Stimulated activated CD8-positive, alpha-beta memory T cell treated with anti-CD3 and anti-CD28 coated beads, Interleukin-15, amount 100 ng/mL, for 4 hours (primary cell): ENCODE measurements at places on chromosomes 2 and 18.

GRCh38 chr2:10783421-10783820, 29.2 kb downstream of the PDIA6 start:
- no peak for DNase-seq

GRCh38 chr2:36461039-36461681, 105.6 kb downstream of the CRIM1 start:
- DNase-seq, result no peak

DNA sequence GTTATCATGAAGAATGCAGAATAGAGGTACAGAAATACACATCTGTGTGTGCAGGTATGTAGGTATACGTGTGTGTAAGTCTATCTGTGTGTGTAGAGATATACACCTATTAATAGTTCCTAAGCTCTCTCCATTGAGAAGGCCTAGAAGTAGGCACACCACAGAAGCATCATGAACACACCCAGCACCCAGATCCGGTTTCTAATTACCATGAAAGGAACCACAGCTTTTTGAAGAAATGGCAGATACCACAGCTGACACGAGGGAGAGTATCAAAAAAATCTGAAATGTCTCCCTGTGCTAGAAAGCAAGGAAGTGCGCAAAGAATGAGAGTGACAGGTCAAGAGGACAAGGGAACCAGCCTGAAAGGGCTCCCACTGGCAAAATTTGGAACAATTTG, 27.7 kb upstream of the AP1S3 start:
- no peak for DNase-seq

GRCh38 chr2:238973038-238973739, 125.3 kb downstream of the TWIST2 start:
- no peak for DNase-seq

GRCh38 chr2:157307021-157307420, 18.6 kb downstream of the ERMN start:
- DNase-seq, result no peak

- no peak for DNase-seq
Observed at GRCh38 chr2:211407076-211407475, 850.7 kb downstream of the CPS1 start.

DNA sequence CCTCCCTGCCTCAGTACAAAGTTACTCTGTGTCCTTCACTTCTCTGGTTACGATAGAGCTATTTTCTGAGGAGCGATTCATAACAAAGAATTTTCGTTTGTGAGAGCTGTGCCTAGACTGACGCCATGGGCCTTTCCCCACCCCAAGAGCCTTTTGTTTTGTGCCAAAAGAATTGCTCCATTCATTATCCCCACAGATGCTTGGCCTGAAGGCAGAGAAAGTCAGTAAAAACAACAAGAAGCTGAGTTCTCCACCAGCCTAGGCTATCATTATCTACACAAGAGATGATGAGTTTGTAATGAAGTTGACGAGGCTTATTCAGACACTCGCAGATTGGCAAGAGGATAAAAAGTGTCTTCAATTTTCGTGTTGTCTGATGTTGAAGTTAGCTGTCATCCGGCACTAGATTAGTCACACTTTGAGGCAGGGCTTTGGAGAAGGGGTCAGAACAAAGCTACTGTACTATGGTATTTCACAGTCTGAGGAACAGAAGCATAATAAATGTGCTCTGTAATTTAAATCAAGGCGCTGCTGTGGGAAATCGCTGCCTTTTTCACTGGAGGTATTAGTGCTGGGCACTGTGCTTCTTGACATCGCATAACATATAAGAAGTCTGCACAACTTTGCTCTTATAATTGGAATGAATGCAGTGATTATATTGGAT, 278.4 kb upstream of the FIGN start:
- no peak for DNase-seq

DNA sequence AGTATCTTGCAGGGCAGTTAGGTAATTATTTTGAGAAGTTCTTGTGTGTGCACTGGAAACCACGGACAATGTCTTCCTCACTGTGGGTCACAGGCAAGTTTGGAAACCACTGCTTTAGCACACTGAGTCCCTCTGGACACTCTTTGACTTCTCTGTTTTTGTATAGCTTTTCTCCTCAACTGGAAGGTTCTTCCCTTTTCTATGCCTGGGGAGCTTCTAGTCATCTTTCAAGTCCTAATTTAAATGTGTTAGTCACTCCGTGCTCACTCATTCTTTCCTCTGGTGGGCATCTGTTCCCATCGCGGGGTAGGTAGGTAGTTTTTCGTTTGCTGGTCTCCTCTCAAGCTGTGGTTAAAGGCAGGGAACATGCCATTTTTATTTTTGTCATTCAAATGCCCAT, 32.1 kb downstream of the E2F6 start:
- no peak for DNase-seq

- DNase-seq, result no peak
Observed at GRCh38 chr2:106058469-106059137, 135.5 kb downstream of the UXS1 start.

GRCh38 chr2:240494194-240494793, 58.8 kb downstream of the GPC1 start:
- no peak for DNase-seq

- no peak for DNase-seq
Observed at GRCh38 chr18:24734058-24734457, 273.6 kb downstream of the HRH4 start.

- DNase-seq, result no peak
Observed at GRCh38 chr2:72841462-72842125, 15.8 kb upstream of the EXOC6B start.

GRCh38 chr2:230124757-230125431, 56.2 kb upstream of the SLC16A14 start:
- no peak for DNase-seq

- no peak for DNase-seq
Observed at GRCh38 chr2:23419171-23420090, 34.5 kb downstream of the KLHL29 start.

- DNase-seq, result no peak
Observed at GRCh38 chr2:223420048-223420447, 182.1 kb downstream of the SCG2 start.

GRCh38 chr2:184004289-184004947, 593.9 kb upstream of the ZNF804A start:
- no peak for DNase-seq

DNA sequence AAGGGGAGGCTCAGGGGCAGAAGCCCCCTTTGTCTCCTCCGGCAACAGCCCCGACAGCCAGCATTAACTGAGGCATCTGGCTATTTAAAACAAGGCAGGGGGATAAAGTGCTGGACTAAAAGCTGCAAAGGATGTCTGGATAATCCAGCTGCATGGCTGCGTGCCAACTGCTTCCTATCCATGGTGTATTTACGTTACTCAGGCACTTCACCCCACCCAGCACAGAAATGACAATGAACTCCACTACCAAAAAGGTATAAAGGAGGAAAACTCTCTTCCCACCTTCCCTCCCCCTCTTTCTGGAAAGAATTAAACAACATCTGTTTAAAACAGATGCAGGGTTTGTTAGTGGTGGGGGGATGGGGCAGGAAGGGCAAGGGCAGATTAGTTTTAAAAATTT, 82.5 kb downstream of the SPRED2 start:
- DNase-seq, result no peak

DNA sequence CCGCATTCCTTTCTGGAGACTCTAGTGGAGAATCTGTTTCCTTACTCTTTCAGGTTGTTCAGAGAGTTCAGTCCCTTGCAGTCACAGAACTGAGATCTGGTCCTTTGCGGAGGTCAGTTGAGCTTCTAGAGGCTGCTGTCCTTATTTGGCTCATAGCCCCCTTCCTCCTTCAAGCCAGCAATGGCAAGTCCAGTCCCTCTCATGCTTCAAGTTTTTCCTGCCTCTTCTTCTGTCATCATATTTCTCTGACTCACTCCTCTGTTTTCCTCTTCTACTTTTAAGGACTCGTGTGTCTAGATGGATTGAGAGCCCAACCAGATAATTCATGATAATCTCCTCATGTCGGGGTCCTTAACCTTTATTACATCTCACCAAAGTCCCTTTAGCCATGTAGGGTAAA, 173.5 kb upstream of the FOSL2 start:
- DNase-seq, result no peak

- no peak for DNase-seq
Observed at GRCh38 chr2:132279930-132280615, 118.3 kb upstream of the ANKRD30BL start.

- DNase-seq, result no peak
Observed at GRCh38 chr18:45870419-45870818, 44.9 kb downstream of the SIGLEC15 start.

DNA sequence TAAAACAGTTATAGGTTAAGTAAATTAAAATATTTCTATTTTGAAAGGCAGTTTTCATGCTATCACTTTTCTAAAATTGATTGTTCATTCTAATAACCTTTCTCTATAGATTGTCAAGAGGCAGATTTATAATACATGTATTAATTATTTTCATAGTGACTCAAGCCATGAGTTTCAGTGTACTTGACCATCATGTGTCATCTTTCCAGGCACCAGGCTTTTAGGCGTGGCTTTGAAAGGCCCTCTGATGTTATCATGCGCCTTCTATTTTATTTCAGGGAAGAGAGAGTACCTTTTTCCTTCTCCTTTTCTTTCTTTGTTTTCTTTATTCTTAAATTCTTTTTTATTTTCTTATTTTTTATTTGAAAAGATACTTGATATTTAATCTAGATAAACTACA, 128.3 kb upstream of the ETAA1 start:
- DNase-seq, result no peak

- no peak for DNase-seq
Observed at GRCh38 chr2:8663997-8664396, 17.9 kb upstream of the ID2 start.

- DNase-seq, result no peak
Observed at GRCh38 chr2:37923308-37924055, 1.6 kb upstream of the RMDN2 start.

- no peak for DNase-seq
Observed at GRCh38 chr2:113878743-113879142, 11.1 kb upstream of the ACTR3 start.

- no peak for DNase-seq
Observed at GRCh38 chr2:198465970-198466369, 661.6 kb downstream of the PLCL1 start.

DNA sequence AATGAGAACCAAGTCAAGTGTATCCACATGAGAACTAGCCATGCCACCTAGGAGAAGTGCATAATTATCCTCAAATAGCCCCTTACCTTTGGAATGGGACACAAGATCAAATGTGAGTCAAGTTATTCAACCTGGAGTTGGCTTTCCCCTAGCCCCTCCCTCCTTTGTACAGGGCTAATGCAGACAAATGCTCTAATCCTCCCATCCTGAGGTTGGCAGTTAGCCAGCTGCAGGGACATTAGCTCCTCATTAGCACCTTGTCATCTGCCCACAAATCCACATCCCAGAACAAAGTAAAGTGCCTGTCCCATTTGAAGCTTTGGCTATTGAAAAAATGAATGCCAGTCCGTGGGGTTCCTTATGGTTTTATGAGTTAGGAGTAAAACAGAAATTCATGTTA, 294.1 kb upstream of the FANCL start:
- no peak for DNase-seq

DNA sequence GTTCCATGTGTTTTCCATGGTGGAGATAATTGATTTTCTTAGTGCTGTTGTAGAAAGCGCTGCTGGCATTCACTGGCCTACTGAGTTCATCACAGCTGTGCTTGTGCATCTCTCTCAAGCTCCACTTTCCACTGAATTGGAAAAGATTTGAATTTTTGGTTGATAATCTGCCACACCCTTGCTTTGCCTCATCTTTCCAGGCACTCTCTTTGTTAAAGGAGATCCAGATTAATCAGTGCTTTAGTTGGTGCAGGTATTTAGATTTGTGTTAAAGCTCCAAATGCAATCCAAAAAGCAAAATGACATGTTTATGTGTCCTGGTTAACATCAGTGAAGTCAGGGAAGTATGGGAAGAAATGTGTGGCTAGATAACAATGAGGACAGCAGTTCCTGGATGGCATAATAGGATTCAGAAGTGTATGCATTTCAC, 2.7 kb upstream of the COL3A1 start:
- no peak for DNase-seq

DNA sequence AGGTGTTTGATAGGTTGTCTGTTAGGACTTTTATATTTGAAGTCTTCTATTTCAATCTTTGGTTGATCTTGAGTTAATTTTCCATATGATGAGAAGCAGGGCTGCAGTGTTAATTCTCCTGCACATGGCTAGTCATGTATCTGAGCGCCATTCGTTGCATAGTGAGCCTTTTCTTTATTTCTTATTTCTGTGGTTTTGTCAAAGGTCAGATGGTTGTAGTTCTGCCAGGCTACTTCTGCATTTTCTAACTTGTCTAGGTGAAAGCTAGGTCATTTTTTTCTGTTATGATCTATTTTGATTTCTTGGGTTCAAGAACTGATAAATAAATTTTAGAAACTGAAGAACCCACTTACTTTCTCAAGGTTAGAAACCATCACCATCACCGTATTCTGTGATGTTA, 56.7 kb downstream of the CCDC74A start:
- DNase-seq, result no peak

DNA sequence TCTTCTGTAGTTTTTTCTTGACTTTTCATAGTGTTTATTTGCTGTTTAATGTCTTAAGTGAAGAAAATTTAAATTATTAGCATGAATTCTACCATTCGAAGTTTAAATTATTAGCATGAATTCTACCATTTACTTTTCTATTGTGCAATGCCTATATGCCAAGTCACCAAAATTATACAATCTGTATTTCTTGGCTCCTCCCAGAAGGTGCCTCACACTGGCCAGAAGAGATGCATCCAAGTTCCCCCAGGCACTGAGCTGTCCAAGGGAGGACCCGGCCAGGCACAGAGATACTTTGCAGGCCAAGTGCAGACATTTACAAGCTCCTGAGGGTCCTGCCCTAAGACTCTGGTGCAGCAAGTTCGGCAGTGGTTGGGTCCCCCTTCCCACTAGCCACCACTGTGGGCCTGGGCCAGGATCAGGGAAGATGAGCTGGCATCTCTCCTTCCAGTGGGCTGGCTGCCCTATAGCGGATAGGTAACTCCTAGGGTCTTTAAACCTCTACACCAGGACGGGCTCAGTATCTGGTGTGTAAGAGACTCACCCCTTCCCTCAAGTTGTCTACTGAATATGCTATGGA, 31.3 kb downstream of the TMEM247 start:
- DNase-seq, result no peak

DNA sequence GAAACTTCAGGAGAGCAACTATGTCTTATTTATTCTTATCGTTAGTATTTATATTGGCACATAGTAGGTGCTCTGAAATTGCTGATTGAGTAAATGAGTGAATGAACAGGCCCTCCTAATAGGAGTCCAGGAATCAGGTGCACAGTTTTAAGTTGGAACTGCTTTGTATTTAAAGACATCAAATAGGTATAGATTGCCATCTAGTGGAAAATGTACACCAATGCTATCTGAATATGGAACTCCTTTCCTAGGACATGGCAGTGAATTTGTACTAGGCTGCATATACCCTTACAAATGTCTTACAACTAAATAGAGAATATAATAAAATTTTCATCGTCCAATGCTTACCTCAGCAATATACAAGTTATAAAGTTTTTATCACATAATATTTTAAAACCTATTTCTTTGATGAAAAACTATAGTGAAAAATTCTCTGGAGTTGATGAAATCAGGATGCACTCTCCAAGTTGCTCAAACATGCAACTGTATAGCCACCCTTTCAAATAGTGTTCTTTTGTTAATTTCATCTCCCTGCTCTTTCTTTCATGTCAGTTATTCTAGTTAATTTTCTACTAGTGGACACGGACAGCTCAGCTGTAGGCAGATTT, 318.9 kb upstream of the SYT4 start:
- no peak for DNase-seq
